Left renal cortex interstitium (tissue), 4 donors: ENCODE measurements at places on chromosomes 4 and X. TPM values are rescaled to one million over a fixed set of nuclear protein-coding genes. Genes with fewer than 3 reads are reported as not detected.

The CT55 gene
- polyA plus RNA-seq: 0.30 TPM

DNA sequence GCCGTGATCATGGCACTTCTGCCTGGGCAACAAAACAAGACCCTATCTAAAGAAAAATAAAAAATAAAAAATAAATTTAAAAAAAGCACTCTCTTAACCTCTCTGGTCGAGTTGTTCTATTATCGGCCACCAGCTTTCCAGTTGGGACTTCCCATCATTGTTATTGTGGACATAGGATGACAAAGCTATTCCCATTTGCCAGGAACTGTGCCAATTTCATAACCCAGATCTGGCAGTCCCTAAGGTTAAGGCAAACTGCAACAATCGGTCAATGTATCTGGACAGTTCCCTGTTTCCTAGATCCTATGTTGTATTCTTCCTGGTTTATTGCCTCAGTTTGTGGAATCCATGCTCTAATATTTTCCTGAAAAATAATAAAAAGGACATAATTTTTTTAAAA, 17.8 kb upstream of the ANXA5 start:
- DNase-seq: no peak

- DNase-seq: no peak
These were observed 28.1 kb upstream of the HS6ST2 start for GRCh38 chrX:132986556-132986955.

The ATP2B3 gene
- 0.32 TPM for polyA plus RNA-seq

The DNASE1L1 gene
- 14.8 TPM for polyA plus RNA-seq

The STX18 gene
- 54.3 TPM for polyA plus RNA-seq

DNA sequence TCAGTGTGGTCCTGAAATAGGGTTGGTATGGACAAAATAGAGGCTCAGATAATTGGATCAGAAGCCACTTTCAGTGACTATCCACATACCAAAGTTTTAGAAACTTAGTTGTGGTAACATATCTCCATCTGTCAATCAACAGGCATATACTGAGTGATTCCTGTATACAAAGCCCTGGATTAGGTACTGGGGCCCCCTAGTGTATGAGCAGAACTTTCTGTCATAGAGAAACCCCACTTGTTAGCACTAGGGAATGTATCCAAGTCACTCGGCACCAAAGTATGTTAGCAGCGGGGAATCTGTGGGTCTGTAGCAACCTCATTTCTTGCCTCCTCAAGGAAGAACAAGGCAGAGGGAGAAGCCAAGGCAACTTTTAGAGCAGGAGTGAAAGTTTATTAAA, 50.7 kb downstream of the MAP7D3 start:
- DNase-seq: no peak

- no peak for DNase-seq
These were observed 36.4 kb upstream of the GPR174 start for GRCh38 chrX:79107891-79108718.

DNA sequence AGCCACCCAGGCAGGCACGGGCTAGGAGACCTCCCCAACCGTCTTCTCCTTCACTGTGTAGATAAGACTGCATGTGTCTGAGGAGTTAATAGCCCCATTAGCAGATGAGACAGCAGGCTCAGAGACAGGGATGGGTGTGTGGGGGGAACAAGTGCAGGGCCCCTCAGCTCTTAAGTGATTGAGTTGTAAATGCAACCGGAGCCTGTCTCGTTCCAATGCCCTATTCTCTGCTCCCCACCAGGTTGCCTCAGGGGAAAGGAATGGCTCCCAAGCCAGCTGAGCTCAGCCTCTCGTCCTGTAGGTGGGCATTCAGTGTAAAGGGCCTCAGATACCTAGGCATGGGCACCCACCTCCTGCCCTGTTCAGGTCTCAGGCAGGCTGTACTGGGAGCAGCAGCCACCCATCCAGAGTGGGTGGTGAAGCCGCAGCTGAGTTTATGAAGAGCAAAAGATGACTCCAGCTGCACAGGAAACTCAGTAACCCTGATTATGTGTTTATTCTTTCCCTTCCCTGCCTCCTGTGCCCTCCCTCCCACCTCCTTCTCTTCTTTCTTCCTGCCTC, 87.3 kb downstream of the PJA1 start:
- no peak for DNase-seq

The DDX53 gene
- polyA plus RNA-seq: not detected

GRCh38 chr4:20194123-20195013, 57.3 kb upstream of the SLIT2 start:
- no peak for DNase-seq

DNA sequence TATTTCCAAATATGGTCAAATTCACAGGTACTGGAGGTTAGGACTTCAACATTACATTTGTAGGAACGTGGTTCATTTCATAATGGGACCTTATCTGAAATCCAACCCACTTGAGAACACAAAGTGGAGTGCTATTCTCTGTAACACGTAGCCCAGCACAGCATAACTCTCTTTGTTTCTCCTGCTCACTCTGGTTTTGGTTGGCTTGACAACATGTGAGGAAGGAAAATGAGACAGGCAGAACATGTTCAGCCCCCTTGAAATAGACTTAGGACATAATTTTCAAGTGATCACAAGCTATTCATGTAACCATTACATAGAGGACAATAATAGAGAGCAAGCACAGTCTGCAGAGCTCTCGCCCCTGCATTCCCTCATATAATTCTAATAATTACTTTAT, 115.1 kb upstream of the SMIM10 start:
- DNase-seq: no peak

The GLRB gene
- polyA plus RNA-seq: 13.2 TPM

The EOLA2 gene
- 29.1 TPM for polyA plus RNA-seq

The TRIM61 gene
- polyA plus RNA-seq: 3.6 TPM

The BEX1 gene
- polyA plus RNA-seq: 77.6 TPM

DNA sequence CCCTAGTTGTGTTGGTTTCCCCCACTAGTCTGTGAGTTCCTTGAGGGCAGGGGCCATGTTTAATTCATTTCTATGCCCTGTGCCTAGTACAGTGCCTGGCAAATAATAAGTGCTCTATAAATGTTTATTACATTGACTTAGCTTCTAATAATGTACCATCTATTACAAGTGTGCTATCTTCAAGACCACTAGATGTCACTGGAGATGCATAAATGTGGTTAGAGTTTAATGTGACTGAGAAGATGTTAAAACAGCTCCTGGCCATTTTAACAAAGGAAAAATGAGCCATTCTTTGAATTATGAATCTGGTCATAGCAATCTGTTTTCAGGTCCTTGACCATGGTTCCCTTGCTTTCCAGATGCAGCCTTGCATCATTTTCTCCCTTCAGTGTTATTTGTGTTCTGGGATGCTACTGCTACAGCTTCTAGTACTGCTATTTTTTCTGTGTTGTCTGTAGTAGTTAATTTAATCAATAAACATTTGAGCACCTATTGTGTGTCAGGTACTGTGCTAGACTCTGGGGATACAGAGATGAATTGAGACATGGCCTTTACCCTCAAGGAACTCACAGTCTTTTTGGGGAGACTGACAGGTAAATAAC, 43.2 kb downstream of the SLC9A6 start:
- peak; percentile 37 for DNase-seq

GRCh38 chr4:114866901-114867670, 246.3 kb downstream of the NDST4 start:
- DNase-seq: no peak
